ENCODE measurements at places on chromosomes 11 and 22.
A peak's percentile ranks its signal among the peaks of the same experiment; 100 is the strongest.

GRCh38 chr11:126310992-126311310, 7.1 kb downstream of the DCPS start:
- DNase-seq, result no peak

DNA sequence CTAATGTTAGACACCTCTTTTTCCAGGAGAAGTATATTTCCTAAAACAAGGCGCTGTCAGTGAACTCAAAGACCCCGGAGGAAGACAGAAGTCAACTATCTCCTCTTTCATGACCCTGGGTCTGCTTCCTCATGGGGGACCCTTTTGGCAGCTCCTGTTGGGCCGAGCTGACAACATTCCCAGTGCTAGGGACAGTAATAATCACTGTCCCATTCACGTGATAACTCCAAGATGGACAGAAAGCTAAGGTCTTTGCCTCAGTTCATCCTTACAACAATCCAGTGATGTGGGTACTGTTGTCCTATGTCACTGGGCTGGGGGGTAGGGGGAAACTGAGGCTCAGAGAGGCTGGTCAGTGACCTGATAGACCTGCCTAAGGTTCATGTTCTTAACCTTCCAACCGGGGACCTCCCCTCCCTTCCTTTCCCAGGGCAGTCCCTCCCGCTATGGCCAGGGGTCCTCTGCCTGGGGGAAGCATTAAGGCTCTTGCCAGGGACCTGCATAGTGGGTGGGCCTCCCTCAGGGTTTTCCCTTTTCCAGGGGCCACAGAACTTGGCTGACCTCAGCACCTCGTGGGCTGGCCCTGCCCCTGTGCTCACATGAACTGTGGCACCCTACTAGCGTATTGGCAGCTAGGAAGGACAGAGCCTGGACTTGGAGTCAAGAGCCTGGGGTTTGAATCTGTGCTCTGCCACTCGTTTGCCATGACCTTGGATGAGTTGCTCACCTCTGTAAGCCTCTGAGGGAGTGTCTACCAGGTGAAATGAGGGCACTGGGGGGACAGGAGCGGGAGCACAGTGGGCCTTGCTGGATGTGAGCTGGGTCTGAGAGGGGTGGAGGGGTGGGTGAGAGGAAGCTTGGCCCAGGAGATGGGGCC, 53.6 kb downstream of the LRRC32 start:
- DNase-seq, result no peak

DNA sequence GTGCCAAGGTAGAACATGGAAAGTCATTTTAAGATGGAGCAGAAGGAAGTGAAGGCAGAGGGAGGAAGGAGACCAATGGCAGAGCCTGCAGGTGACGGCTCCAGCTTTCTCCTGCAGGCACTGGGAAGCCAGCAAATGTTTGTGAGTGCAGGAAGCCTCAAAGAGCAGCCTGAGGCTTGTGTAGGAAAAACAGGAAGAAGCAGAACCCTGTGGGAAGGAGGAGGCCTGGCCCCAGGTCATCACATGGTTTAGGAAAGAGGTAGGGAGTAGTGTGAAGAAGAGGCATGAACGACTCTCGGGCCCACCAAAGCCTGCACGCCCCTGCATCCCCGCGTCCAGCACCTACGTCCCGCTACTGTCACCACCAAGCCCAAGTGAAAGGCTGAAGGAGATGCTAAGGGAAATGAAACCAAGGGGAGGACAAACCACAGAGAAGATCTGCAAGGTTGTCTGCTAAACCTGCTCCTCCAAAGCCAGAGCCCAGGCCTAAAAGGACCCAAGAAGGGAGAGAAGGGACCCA, 151.5 kb downstream of the CHST1 start:
- DNase-seq, result no peak

- DNase-seq, result peak; percentile 89
These were observed 25.4 kb downstream of the MMP20 start for GRCh38 chr11:102599642-102600261.

GRCh38 chr11:67997475-67997921, 6.4 kb downstream of the UNC93B1 start:
- DNase-seq, result no peak

DNA sequence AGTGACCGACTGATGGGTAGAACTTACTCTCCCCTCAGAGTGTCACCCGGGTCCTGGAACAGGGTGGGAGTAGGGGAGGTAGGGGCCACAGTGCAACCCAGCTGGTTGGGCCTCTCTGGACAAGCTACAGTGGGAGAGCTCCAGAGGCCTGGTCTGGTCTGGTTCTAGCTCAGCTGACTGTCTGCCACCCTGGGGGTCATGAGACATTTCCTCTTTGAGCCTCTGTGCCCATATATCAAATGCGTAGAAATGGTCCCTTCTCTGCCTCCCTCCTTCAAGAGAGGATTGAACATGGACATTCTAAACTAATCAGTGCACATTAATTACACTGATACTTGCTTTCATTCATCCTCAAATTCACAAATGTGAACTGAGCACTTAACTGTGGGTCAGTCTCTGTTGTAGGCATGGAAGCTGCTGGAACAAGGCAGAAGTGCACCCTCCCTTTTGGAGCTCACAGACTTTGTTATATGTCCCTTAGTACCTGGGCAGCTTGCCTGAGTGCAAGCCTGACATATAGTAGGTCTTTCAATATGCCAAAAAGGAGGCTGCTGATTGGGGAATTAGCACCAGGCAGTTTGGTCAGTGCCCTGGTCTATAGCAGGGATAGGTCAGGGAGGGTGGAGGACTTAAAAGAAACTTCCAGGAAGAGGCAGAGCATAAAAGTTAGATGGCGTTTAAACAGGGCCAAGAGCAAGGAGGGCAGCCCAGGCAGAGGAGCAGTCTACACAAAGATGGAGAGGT, 25.7 kb downstream of the ARHGEF17 start:
- DNase-seq, result no peak

- DNase-seq, result no peak
These were observed 2.9 kb downstream of the BIRC3 start for GRCh38 chr11:102320188-102320587.

- no peak for DNase-seq
These were observed 3.3 kb downstream of the MRPL49 start for GRCh38 chr11:65125197-65126056.

Data from common myeloid progenitor, CD34-positive (primary cell).